ENCODE measurements at places on chromosomes 16 and 17. TPM values are rescaled to one million over a fixed set of nuclear protein-coding genes. Genes with fewer than 3 reads are reported as not detected.
A peak's percentile ranks its signal among the peaks of the same experiment; 100 is the strongest.

DNA sequence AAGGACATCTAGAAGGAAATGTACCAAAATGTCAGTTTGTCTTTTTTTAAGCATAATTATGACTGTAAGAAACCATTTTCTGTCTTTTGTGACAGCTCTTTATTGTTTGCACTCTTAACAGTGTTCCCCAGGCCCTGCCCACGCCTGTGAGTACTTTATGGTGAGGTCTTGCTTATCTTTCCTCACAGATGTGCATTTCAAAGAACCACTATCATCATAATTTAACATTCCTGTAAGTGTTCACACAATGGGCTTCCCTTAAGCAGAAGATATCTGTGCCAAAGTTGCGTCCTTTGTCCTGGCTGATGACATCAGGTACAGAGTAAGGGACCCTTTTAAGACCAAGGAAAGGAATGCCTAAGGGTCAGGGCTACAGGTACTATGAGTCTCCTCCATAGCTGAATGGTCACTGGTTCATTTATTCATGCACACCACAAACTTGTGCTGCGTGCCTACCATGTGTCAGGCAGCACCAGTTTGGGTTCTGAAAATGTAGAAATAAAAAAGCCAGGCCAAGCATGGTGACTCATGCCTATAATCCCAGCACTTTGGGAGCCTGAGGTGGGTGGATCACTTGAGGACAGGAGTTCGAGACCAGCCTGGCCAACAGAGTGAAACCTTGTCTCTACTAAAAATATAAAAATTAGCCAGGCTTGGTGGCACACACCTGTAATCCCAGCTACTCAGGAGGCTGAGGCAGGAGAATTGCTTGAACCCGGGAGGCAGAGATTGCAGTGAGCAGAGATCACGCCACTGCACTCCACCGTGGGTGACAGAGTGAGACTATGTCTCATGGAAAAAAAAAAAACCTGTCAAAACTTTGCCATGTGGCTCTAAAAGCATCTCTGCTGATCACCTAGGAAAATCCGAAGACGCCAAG lies 55.4 kb upstream of the NLK start:
- DNase-seq, result no peak

DNA sequence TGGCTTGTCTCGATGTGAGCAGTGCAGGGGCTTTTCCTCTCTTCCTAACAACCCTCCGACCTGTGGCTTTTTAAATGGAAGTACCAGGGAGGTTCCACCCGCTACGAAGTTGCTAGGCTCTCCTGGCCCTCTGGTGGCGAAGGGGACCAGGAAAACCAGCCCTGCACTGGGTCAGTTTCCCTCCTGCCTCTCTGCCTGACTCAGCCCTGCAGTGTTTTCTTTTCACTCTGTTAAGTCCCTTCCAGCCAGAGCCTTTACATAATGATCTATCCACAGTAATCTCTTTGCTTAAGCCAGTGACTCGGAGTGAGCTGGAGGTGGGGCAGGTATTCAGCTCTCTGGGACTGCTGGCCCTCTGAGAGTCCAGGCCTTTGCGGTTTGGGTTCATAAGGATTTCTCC lies 331.3 kb upstream of the EEF2KMT start:
- no peak for DNase-seq

DNA sequence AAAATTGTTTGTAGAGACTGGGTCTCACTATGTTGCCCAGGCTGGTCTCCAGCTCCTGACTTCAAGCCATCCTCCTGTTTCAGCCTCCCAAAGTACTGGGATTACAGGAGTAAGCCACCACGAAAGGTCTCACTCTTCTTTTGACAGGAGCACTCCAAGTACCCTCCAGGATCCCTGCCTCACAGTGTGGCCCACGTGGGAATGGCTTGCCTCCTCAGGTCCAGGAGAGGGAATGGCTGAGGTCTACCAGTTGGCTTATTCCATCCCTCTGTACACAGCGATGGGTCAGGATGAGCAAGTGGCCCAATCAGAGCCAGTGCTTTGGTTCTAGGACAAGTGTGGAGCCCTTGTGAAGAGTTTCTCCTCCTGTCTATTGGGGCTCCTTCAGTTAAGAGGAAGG lies 73.7 kb upstream of the ZNF423 start:
- no peak for DNase-seq

DNA sequence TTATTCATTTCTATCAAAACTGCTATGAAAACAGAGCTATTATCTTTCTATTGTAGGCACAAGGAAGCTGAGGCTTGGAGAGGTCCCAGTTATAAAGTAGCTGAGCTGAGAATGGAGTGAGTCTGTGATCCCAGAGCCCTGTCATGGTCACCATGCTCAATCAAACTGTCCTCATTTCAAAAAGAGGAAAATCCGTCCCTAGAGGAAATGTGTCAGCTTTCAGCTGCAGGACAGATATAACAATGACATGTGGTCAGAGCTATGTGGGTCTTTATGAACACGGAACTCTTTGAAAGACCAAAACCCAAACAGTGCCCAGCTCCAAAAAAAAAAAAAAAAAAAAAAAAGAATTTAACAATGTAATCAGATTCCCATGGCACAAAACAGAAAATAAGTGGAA lies 266.1 kb downstream of the XYLT1 start:
- no peak for DNase-seq

- DNase-seq, result peak; percentile 89
Observed at GRCh38 chr17:80649672-80650330, 105.2 kb downstream of the RPTOR start.

DNA sequence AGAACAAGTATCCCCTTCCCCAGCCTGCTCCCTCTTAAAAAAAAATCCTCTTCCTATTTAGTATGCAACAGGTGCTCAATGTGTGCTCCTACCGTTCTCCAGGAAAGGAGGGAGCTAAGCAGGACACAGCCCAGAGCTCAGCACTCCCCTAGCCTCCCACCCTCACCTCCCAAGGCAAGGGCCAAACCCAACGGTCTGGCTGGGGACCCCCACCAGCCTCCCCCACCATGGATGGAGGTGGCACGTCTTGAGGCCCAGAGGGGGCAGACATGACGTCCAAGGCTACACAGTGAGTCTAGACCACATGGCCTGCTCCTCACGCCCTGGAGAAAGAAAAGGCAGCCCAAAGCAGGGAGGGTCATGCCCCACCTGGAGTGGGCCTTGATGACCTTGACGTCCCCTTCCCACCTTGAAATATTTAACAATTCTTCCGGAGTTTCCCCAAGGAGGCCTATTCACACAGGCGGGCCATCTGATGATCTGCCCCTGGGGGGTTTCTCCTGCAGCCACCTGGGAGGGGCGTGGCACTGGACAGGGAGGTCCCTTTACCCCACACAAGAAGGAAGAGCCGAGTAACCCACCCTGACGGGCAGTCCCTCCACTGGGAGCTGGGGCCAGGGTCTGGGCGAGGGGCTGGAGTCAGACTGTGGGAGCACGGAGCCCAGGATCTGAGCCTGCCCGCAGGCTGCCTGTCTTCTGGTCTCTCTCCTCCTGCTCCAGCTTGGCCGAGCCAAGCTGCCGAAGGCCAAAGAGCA lies 89.4 kb upstream of the CBX4 start:
- no peak for DNase-seq

- peak; percentile 37 for DNase-seq
Observed at GRCh38 chr17:13031718-13032350, 14.0 kb upstream of the ELAC2 start.

DNA sequence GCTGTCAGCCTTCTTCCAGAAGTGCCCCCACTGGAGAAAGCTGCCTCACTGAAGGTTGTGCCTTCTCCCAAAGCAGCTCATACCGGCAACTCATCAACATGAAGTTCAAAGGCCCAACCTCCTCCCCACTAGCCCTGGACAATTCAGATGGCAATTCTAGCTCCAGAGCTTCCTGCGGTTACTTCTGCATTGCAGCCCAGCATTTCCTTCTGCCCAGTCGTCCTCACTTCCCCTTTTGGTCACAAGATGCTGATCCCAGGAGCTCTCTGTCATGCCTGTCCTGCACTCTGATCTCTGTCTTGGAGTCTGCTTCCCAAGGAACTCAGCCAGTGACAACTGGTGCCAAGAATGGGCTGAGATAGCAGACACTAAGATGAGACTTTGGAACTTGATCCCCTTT lies 178.2 kb upstream of the SOX9 start:
- no peak for DNase-seq

The PMFBP1 gene
- total RNA-seq, result 0.68 TPM

The KRTAP9-2 gene
- total RNA-seq, result not detected

The KRTAP1-1 gene
- total RNA-seq, result not detected

The ZNF597 gene
- total RNA-seq, result 1.7 TPM
